ENCODE measurements at places on chromosomes 5 and 9.

- no peak for DNase-seq
Measured at GRCh38 chr5:78467752-78468357, 107.4 kb downstream of the SCAMP1 start.

GRCh38 chr5:165906871-165907270 is 2384.6 kb upstream of the WWC1 start:
- DNase-seq, result no peak

GRCh38 chr9:74975538-74975937 is 22.8 kb upstream of the C9orf40 start:
- no peak for DNase-seq

GRCh38 chr5:157362502-157362901 is 96.6 kb downstream of the CYFIP2 start:
- DNase-seq, result no peak

DNA sequence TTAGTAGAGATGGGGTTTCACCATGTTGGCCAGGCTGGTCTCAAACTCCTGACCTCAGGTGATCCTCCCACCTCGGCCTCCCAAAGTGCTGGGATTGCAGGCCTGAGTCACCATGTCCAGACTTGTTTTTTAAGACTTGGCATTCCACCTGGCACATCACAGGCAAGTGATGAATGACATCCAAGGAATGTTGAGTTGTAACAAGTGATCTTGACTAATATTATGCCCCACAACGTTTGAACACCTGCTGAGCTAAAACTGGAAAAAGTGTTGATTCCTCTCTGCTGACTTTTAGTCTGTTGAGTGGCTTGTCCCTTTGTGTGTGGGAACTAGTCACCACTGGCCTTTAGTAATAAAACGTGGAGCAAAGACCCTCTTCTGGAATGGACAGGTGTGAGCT is 54.6 kb downstream of the SUB1 start:
- DNase-seq, result no peak

- no peak for DNase-seq
Measured at GRCh38 chr9:136728548-136729123, 14.1 kb downstream of the LCN10 start.

DNA sequence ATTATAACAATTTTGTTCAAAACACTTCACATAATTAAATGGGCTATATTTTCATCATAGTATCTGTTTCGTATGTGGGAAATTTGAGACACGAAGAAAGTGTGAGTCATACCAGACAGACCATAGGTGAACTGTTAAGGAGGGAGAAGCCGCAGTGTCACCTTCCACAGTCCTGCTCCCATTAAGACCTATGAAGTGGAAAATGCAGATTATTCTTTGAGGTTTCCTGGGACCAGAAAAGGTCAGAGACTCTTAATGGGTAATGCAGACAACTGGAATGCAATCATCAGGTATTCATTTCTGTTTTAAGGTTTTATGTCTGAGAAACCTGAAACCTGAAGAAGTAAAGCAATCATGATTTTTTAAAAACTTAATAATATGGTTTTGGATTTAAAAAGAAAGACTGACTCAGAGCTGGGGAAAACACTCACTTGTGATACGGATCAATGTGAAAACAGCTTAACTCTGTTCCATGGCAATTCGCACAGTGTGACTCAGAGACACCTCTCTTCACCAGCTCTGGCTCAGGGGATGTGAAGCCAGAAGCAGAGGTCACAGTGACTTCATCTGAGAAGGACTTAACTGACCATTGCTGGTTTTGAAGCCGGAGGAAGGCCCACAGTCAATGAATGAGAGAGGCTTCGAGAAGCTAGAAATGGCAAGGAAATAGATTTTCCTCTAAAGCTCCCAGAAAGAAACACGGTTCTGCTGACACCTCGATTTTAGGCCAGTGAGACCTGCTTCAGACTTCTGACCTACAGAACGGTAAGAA is 17.2 kb upstream of the GCNT1 start:
- DNase-seq, result no peak

DNA sequence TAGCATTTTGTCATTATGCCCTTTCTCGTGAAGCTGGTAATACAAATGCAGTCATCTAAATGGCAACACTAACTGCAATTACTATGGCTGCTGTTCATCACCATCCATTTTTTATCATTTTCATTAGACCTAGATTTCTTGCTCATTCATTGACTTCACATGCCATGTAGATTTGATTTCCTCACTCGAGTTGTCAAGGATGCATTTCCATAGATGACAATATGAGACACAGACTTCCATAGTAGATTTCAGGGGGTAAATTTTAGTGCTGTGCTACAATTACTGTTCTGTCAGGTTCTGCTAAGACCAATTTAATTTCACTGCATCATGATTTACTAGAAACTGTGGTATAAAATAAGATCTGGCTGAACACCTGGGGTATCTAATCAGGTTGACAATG is 589.2 kb downstream of the SEMA5A start:
- DNase-seq, result no peak

DNA sequence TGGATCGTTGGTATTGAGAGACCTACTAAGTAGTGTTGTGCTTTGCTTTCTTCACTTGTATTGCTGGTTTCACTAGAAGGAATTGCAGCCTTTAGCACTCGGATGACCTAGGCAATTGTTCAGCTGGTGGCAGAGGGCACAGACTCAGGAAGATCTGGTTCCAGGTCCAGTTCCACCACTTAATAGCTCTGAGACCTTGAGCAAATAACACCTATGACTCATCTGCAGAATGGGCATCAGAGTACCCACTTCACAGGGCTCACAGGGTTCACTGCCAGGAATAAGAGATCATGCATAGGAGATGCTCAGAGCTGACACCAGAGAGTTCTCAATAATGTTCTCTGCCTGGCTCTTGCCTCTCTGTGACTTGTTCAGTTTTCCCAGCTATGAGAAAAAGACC is 133.6 kb downstream of the SIL1 start:
- no peak for DNase-seq

GRCh38 chr5:136269973-136270372 is 77.0 kb upstream of the SMIM32 start:
- DNase-seq, result no peak

- DNase-seq, result no peak
Measured at GRCh38 chr5:7706256-7706655, 144.7 kb downstream of the CFAP90 start.

DNA sequence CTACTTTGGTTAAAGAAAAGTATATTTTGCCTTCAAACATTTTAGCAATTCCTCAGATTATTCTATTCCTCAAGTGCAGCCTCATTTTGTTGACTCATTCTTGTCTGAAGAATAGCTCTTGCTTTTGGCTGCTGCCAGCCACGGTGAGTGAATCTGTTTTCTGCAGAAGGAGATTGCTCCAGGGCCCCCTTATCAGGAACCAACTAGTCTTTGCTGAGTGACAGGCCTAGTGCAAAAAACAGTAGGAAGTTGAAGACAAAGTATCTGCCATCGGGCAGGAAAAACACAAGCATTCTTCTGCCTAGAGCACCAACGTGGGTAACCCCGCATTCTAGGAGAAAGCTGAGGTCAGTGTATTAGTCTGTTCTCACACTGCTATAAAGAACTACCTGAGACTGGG is 42.3 kb downstream of the ZNF883 start:
- DNase-seq, result no peak

DNA sequence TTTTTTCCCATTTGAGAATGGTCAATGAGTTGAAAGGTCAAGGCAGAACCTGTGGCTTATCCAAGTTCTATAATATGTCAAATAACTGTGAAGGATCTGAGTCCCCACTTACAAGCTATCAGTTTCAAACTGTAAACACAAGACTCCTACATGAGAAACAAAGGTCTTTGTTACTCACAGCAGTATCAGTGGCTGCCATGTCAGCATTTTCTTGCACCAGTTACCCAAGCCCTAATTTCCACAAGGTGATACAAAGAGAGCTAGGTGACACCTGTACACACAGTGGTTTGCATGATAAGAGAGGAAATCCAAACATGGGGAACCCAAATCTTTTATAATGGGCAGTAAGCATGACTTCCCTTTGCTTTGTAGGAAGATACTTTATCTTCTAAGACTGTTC is 8.0 kb upstream of the UBQLN1 start:
- no peak for DNase-seq

DNA sequence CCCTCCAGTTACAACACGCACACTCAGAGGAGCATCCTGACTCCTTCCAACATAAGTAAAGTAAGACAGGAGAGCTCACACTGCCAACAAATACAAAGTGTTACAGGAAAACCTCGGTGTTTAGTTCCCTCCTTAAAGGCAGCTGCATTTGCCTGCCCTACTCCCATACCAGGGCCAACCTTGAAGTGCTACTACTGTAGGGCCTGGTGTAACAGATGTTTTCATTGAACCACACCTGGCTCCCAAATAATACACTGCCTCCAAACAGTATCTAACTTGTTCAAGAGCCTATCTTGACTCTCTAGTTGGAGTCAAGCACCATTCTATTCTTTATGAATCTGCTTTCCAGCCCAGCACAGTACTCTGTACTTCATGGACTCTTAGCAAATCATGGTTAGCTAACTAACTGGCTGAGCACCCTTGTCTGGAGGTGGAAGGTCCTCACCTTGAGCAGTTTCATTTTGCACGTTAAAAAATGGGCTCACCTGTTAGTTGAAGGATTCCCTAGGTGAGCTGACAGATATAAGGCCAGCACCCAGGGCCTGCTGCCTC is 34.6 kb downstream of the TTC39B start:
- no peak for DNase-seq

DNA sequence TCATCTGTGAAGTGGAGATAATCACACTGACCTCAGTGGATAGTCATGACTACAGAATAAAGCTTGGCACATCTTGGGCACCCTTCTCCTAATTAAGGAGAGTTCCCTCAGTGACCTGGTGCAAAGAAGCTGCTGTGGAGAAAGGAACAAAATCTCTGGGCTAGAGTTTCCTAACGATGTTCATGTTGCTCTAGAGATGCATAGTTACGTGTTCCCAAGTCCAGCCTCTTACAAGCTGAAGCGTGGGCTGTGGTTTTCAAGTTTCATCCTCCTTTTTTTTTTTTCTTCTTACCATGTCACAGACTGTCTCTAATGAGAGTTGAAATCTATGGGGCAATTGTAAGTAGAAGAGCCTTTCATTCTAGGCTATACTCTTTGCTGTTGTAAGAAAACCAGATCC is 113.8 kb downstream of the DOCK8 start:
- no peak for DNase-seq

DNA sequence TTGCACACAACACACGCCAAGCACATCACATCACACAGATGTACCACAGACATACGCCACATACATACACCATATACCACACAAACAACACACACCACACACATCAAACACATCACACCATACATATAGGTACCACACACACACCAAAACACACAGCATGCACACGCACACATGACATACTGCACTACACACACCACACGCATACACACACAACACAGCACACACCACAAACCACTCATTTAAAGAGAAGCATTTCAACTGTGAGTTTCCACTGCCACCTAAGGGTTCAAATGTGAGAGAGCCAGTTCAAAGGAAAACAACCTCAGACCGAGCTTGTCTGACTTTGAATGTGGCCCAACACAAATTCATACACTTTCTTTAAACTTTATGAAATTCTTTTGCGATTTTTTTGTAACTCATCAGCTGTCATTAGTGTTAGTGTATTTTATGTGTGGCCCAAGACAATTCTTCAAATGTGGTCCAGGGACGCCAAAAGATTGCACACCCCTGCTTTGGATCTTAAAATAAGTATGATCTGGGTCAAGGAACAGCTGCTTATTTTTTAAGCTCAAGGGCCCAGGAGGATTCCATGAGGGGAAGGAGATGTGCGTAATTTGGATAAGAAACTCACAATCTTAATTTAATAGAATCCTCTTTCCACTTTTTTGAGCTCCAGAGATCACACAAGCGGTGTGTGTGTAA is 494.6 kb downstream of the GADD45G start:
- no peak for DNase-seq

GRCh38 chr5:115487168-115487567 is 57.4 kb downstream of the FEM1C start:
- no peak for DNase-seq

DNA sequence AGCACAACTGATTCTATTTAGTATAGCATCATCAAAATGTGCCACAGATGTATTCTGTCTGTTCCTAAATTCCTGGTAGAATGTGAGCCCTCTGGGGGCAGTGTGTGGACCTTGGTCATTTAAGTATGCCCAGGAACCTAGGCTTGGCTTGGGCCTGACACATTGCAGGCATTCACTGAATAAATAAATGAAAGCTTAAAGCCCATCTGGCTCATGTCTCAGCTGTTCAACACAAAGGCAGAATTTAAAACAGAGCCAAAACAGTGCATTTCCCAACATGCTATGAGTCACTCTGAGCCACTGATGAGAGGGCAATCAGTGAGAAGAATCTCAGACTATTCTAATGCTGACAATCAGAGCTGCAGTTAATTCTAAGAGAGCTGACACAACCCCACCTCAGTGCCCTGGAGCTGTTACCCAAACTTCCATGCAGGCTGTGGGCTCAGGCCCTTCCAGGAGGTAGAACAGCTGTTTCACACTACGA is 8.1 kb downstream of the FAM193B start:
- DNase-seq, result no peak

GRCh38 chr9:113876151-113876992 is at the start of gene ZNF618:
Gene ZNF618 (plus strand): TSS chr9:113876309. CDS start chr9:113876381, 72 bp downstream.
- no peak for DNase-seq

GRCh38 chr9:71984831-71985281 is 73.4 kb downstream of the C9orf85 start:
- no peak for DNase-seq

GRCh38 chr9:138117836-138118235 is 240.3 kb downstream of the CACNA1B start:
- no peak for DNase-seq

DNA sequence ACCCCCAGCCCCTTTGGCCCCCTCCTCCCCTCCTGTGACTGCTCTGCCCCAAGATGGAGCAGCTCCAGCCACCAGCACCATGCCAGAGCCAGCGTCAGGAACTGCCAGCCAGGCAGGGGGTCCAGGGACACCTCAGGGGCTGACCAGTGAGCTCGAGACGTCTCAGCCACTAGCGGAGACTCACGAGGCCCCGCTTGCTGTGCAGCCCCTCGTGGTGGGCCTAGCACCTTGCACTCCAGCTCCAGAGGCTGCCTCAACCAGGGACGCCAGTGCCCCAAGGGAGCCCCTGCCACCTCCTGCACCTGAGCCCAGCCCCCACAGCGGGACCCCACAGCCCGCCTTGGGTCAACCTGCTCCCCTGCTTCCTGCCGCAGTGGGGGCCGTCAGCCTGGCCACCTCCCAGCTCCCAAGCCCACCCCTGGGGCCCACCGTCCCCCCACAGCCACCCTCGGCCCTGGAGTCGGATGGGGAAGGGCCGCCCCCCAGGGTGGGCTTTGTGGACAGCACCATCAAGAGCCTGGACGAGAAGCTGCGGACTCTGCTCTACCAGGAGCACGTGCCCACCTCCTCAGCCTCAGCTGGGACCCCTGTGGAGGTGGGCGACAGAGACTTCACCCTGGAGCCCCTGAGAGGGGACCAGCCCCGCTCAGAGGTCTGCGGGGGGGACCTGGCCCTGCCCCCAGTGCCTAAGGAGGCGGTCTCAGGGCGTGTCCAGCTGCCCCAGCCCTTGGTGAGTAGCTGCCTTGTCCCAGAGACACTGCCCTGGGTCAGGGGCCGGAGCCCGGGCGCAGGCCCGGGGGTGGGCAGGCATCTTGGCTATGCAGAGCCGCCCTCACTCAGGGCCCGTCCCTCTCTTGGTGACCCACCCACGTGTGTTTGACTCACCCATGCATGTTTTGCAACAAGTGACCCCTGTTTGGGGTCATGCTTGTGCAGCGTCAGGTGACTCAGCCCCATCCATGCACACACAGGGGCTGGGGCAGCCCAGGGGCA is 105.2 kb downstream of the WNK2 start:
- DNase-seq, result no peak

GRCh38 chr5:9653811-9654210 is 23.7 kb upstream of the TAS2R1 start:
- no peak for DNase-seq

GRCh38 chr5:57601996-57602395 is 119.4 kb upstream of the ACTBL2 start:
- no peak for DNase-seq

Data from stimulated activated CD4-positive, alpha-beta T cell treated with anti-CD3 and anti-CD28 coated beads, Interleukin-1b, Interleukin-23, amount 100 ng/mL, for 24 hours (primary cell).